Renal cortex interstitium (tissue), 15 donors: ENCODE measurements at places on chromosomes 6 and 20.
A peak's percentile ranks its signal among the peaks of the same experiment; 100 is the strongest.

GRCh38 chr6:16868968-16869367 lies 107.7 kb upstream of the ATXN1 start:
- DNase-seq: no peak

GRCh38 chr6:14083262-14083661 lies 34.3 kb upstream of the CD83 start:
- no peak for DNase-seq

DNA sequence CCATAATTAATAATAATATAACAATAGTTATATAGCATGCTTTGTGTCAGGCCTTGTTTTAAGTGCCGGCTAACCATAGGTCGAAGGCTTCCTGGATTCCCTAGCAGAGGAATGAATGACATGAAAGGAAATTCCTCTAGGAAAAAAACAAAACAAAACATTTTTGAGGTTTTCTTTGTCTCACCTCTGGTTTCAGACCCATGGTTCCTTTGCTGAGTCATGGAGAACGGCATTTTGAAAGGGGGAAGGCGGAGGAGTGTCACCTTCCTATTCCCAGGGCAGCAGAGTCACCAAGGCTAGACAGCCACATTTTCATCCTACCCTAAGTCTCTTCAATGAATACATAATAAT lies 25.3 kb upstream of the CCND3 start:
- DNase-seq: no peak

DNA sequence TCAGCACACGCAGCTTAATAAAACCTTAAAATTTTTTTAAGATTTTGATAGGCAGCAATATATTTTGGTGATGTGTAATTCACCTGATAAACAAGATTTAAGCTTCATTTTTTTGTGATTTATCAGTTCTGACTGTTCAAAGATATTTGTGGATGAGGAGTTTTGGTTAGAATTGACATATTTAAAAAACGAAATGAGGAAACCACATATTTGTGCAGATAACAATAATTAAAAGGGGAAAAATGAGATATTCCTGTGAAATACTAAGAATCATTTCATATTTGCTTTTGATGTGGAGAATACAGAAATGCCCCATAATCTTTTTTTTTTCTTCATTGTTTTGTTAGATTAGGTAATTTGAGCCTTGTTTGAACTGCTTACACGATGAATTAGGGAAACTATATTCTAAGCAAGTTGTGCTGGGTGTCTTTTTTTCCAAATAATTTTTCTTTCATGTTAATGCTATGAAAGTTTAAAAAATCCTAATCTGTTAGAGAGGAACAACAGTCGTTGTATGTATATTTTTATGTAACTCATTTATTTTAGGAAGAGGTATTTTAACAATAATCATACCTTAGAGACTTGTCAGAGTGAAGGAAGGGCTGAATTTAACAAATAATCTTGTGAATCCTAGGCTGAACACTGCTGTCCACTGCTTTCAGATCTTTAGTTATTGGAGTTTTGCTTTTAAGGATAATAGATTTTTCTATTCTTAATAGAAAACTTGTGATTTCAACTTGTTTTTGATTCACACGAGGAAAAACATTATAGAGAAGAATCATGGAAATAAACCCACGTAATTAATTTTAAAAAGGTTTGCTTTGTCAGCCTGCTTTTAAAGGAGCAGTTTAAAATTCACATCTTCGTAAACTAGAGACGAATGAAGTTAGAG lies 4.0 kb downstream of the ARID1B start:
- DNase-seq: no peak

GRCh38 chr20:1804554-1804956 lies 90.7 kb upstream of the SIRPA start:
- no peak for DNase-seq

DNA sequence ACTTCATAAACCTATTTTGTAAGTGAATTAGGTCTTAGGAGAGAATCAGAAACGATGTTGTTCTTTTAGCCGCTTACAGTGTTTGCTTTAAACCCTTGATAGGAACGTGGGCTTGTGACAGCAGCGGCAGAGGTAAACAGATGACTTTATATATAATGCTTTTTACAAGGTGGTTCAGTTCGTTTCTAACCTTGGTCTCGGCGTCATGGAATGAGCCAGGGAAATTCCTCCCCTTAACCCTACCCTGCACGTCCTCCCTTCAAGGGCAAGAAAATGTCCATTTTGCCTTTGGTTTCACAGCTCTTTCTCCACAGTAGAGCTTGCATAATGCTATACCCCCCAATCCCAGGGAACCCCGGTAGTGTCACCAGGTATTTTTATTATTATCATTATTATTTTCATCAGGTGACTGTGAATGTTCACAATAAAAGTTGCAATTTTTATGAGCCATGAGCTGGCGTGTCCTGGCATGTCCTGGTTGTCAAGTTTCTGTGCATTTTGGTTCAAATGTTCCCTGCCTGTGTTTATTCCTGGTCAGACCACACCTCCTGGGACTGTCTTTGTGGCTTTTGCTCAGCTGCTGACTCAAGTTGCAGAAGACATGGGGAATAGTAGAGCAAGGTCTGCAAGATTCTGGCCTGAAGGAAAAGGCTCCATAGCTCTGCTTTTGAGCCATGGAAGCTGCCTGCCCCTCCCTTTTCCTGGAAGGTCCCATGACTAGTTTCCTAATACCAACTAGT lies 112.8 kb upstream of the BMP2 start:
- DNase-seq: no peak

GRCh38 chr6:11706171-11706570 lies 72.4 kb downstream of the ADTRP start:
- no peak for DNase-seq

DNA sequence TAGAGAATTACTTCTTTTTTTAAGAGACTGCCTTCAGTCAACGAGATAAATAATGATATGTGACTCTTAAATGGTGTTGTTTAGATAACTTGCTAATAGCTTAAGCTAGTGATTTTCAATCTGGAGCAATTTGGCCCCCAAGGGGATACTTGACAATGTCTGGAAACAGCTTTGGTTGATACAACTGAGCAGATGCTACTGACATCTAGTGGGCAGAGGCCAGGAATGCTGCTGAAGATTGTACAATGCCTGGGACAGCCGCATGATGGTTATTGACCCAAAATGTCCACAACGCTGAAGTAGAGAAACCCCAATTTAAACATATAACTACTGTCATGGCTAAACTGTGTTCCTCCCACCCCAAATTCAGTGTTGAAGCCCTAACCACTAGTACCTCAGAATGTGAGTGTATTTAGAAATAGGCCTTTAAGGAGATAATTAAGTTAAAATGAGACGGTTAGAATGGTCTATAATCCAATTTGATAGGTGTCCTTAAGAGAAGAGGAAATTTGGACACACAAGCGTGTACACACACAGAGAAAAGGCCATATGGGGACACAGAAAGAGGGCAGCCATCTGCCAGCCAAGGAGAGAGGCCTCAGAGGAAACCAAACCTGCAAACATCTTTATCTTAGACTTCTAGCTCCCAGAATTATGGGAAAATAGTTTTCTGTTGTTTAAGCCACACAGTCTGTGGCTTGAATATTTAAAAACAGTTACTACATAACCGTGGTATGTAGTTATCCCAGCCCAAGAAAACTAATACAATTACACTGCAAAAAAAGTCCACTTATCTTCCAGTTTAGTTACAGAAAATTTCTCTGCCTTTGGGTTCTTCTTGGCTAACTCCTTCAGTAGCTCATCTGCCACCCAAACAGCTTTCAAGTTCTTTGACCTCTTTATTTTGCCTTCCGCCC lies 22.2 kb downstream of the RWDD2A start:
- peak; percentile 51 for DNase-seq

- no peak for DNase-seq
These were observed 151.2 kb downstream of the PDE10A start for GRCh38 chr6:165511807-165512206.

DNA sequence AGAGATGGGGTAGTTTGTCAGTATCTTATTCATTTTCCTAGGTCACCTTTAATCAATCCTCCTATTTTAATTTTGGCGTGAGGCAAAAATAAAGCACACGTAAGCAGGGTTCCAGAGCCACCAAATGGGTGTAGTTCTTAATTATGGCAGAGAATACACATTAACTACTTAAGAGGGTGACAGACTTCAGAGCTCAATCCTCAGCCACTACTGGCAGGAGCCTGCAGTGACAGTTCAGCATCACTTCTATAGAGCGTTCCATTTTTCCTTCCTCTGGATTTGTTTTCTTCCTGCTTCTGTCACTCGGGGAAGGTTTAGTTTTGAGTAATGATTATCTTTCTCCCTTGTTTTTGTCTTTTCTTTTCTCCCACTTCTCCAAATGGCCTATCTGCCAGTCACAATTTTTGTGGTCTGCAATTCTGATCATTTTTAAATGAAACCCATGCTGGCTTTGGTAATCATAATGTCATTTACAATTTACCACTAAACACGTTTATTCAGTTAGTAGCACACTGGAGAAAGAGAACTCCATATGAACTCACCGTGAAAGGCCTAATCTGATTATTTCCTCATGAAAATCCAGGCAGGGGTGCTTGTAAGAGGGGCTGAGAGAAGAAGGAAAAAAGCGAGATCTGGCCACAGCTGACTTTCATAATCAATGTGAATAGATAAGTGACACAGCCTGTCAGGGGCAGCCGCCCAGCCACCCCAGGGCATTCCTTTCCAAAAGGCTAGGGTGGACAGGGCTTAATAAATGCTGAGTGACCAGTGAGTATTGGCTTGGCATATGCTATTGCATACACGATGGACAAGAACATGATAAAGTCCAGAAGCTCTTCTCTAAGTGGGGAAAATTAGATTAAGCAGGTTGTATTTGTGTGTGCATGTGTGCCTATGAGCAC lies 412.1 kb downstream of the PKHD1 start:
- DNase-seq: no peak

DNA sequence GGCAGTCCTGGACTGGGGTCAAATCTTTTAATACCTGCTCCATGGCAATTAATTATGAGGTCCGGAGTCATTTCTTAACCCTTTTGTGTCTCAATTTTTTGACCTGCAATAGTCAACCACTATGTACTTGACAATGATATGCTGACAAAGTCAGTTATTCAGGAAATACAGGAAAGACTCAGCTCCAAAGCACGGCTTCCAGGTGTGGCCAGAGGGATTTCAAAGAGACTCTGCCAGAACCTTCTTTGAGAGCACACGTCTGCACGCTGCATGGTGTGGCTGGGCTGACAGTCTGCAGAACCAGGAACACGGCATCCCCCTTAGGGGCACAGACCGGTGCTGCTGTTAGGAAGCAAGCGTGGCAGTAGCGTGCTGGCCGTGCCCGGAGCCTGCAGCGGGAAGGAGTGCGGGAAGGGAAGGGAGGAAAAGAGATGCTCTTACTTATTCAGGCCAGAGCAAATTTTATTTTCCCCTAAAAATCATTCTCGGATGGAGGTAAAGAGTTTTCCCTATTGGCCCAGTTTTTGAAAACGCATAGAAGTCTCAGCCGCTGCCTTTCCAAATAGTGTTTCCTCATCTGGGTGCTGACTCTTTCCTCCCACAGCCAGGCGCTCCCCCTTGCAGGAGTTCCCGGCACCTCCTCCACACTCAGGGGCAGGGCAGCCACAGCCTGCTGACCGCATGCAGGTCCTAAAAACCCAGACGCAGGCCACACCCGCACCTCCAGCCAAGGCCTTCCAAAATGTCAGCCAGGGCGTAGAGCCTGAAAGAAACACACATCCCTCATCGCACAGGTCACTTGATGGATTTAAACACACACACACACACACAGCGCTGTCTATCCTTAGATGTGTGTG lies 187.4 kb upstream of the SNX9 start:
- no peak for DNase-seq

- no peak for DNase-seq
These were observed 207.3 kb downstream of the JARID2 start for GRCh38 chr6:15453186-15453585.

- DNase-seq: no peak
These were observed 370.1 kb downstream of the BMP2 start for GRCh38 chr20:7137395-7138151.

- DNase-seq: no peak
These were observed 118.6 kb upstream of the CCDC28A start for GRCh38 chr6:138654715-138655634.

- DNase-seq: no peak
These were observed 42.4 kb upstream of the EPB41L1 start for GRCh38 chr20:36112112-36112511.

- peak; percentile 10 for DNase-seq
These were observed 892 bp downstream of the REPS1 start for GRCh38 chr6:138987080-138987642.

GRCh38 chr6:118704915-118705314 lies 53.5 kb upstream of the CEP85L start:
- DNase-seq: peak; percentile 8

DNA sequence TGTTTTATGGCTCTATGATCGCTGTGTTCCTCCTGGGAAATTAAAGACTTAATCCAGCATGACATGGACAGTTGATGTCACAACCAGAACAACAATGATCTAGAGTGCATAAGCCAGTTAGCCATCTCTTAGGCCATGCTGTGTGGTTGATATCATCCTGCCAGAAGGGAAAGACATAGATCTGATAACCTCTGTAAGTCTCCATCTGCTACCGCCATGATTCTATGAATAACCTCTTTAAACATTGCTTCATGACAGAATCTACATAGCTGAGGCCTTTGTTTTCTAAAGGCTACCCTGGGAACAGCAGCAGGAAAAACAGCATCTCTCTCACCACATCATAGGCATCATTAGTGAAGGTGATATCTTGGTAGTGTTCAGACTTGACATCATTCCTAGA lies 117.6 kb upstream of the PHACTR1 start:
- DNase-seq: no peak

GRCh38 chr20:25233016-25233772 lies 14.7 kb upstream of the PYGB start:
- DNase-seq: no peak

DNA sequence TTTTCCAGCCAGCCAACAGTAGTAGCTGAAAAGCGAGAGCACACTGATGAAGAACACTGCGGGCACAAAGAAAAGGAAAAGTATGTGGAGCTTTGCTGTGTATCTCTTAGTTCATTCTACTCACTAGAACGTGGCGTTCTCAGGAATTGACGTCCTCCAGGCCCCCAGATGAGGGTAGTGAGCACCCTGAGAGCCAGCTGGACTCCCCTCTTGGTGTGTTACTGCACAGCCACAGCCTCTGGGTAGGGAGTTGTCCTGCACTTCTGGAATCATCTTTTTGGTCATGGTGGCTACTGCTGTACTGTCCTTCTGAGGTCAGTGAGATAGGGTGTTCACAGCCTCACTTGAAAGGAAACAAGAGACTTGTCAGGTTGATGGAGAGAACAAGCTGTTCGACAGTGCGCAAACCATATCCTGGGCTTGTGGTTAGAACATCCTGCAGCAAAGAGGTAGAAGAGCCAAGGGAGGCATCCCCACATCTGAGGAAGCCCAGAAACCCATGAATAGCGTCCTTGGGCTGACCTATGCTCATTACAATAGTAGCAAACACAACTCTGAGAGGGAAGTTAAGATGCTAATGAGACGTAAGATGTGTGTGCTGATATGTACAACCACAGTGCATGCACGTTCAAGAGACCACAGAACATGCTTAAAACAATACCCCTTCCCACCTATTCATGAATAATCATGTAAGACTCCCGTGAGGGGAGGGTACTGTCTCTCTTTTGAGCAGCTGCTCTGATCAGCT lies 14.6 kb upstream of the HLA-F start:
- DNase-seq: no peak
